Activated T-cell treated with anti-CD3 and anti-CD28 coated beads for 4 hours (primary cell): ENCODE measurements at places on chromosomes 4 and X.

- DNase-seq = no peak
Observed at GRCh38 chrX:13598877-13599276, 29.5 kb downstream of the EGFL6 start.

- no peak for DNase-seq
Observed at GRCh38 chr4:62914758-62915157, 1494.5 kb downstream of the TECRL start.

DNA sequence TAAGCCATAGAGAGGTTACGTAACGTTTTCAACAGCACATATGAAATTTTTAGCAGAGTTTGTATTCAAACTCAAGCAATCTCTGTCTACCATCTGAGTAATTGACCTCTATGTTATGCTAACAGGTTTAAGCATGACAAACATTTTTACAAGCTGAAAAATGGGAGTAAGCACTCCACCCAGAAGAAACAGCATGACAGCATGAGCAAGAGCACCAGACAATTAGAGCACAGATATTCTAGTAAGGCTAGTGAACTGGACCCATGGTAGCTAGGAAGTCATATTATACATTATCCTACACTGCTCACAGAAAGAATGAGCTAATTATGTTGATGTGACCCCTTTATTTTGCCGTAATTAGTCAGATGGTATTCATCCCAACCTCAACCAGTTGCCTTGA, 200.5 kb downstream of the PABPC4L start:
- DNase-seq = no peak

- DNase-seq = no peak
Observed at GRCh38 chr4:189084671-189085070, 856.0 kb upstream of the FRG1 start.

DNA sequence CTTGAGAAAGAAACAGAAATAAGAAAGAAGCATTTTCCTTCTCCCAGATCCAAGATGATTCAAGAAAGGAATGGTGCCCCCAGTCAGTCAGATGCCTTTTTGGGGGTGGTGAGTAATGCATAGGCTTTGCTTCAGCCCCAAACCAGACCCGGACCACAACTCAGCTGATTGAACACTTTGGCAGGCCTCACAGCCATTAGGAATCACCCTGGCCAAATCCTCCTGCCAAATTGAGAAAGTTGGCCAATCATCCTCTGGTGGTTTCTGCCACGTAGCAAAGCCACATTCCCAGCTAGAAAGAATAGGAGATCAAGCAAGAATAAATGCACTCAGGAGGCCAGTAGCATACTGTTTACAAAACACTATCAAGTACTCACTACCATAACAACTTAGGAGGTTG, 33.7 kb downstream of the FRMD7 start:
- DNase-seq = no peak

DNA sequence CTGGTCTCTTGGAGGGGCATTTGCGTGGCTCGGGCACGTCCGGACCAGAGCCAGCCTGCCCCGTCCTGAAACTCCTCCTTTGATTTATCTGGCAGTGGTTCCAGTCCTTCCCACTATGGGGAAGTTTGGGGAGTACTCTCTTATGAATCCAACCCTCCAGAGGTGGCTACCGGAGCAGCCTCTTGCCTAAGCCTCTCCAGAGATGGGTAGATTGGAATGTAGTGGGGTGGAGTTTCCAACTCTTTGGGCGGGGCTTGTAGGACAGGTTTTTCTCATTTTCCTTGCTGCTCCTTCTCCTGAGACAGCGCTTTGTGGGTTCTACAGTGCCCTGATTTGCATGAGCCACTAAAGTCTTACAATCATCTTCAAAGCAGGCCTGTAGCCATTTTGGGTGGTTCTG, 60.1 kb upstream of the XAGE1B start:
- DNase-seq = no peak

DNA sequence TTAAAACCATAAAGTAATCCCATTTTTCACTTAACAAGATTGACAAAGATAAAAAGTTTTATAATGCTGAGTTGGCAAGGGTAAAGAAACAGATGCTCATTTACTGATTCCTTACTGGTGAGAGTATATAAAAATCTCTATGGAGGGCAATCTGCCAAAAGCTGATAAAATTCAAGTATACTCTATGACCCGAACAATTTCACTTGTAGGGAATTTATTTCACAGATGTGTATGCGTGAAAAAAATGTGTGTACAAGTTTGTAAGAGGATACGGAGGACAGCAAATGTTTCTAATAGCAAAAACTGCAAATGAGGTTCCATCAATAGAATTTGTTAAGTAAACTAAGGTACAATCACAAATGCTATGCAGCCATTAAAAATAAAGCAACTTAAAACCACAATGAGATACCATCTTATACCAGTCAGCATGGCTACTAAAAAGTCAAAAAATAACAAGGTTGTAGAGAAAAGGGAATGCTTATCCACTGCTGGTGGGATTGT, 23.4 kb downstream of the DHX15 start:
- no peak for DNase-seq

GRCh38 chr4:125796138-125796537, 481.4 kb downstream of the FAT4 start:
- no peak for DNase-seq

DNA sequence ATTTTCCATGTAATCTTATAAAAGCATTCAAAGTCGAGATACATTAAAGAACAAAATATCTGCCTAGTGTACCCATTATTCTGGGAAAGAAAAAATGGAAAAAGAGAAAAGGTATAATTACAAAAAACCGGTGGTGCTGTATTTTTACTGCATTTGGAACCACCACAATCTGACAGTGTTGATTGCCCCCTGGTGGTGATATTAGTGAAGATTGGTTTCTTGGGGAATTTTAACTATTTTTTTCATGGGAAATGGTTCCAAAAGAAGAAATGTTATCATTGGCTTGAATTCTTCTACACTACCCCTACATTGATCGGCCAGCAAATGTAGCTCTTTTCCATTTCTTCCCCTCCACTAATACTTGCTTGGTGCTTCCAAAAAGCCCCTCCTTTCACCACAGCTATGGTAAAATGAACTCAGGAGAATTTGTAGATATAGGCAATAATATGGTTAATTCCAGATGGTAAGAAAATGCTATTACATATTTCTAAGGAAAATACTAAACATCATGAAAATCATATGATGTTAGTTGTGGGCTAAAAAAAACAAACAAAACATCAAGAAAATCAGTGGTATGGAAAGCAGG, 50.0 kb downstream of the COX18 start:
- DNase-seq = no peak

GRCh38 chrX:10525381-10526120, 94.8 kb downstream of the MID1 start:
- DNase-seq = no peak

- DNase-seq = no peak
Observed at GRCh38 chr4:153143527-153144348, 60.5 kb upstream of the TRIM2 start.

DNA sequence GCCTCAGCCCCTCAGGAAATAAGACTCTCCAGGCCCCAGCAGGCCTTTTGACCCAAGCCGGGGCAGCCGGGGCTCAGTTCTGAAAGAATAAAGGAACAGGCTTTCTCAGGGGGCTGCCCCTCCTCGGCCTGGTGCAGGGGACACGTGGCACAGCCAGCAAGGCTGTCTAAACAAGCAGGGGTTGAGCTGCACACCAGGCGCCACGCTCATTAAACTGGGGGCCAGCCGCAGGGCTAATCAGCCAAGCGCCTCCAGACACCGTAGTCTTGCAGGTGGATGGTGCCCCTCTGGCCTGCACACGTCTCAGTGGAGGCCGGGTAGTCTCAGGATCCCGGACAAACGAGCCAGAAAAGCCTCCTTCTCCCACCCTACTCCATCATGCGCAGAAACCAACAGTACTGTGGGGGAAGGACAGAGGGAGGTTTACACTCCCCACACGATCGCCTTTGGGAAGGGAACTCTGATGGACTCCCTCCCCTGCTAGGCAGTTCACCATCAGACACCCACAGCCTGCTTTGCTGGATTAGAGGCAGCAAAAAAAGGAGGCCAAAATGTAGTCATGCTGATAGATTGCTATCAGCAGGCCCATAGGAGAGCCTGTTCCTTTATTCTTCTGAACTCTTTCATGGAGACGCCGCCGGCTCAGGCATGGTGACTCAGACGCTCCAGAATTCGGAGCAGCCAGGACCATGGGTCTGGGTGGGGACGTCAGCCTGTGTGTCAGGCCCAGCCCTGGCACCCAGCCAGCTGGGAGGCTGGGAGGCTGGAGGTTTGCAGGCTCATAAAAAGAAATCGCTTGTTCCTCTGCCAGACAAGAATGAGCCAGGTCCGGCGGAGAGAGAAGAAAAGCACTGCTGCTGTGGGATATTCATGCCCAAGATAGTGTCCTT, 342.4 kb downstream of the BCOR start:
- DNase-seq = no peak

GRCh38 chrX:109707319-109707718, 25.7 kb downstream of the ACSL4 start:
- DNase-seq = no peak

DNA sequence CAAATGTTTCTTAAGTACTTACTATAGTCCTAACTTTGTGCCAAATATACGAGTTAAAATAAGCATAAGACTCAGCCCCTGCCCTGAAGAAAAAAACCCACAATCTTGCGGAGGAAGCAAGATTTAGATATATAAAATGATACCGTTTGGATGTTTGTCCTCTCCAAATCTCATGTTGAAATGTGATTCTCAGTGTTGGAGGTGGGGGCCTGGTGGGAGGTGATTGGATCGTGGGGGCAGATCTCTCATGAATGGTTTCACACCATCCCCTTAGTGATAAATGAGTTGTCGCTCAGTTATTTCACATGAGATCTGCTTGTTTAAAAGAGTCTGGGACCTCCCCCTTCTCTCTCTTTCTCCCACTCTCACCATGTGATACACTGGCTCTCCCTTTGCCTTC, 28.7 kb downstream of the EFHC2 start:
- no peak for DNase-seq

GRCh38 chr4:93065790-93066189, 762.0 kb downstream of the GRID2 start:
- DNase-seq = no peak

GRCh38 chr4:154009788-154010187, 220.9 kb upstream of the SFRP2 start:
- no peak for DNase-seq

DNA sequence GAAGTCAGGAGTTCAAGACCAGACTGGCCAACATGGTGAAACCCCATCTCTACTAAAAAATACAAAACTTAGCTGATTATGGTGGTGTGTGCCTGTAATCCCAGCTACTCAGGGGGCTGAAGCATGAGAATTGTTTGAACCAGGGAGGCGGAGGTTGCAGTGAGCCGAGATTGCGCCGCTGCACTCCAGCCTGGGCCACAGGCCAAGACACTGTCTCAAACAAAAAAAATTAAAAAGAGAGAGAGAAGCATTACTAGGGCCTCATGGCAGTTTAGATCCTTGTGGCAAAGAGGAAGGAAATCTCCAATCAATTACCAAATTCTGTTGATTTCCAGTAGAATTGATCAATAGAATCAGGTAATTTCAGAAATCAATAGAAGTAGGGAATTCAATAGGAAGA, 16.8 kb upstream of the SLC34A2 start:
- no peak for DNase-seq

- no peak for DNase-seq
Observed at GRCh38 chr4:139851639-139852038, 186.0 kb downstream of the MGST2 start.

DNA sequence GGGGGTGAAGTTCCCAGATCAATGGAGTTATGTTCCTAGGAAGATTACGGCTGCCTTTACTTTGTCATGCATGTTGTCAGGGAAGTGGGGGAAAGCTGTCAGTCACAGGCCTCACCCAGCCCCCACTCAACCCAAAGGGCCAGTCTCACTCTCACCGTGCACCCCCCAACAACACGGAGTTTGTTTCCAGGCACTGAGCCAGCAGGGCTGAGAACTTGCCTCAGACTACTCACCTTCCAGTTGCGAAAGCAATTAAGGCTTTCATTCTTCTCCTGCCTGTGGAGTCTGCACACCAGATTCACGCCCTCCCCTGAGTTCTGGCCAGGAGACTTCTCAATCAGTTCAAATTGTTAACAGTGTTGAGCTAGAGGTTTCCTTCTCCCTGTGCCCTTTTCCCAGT, 114.3 kb downstream of the SH3BGRL start:
- DNase-seq = no peak

DNA sequence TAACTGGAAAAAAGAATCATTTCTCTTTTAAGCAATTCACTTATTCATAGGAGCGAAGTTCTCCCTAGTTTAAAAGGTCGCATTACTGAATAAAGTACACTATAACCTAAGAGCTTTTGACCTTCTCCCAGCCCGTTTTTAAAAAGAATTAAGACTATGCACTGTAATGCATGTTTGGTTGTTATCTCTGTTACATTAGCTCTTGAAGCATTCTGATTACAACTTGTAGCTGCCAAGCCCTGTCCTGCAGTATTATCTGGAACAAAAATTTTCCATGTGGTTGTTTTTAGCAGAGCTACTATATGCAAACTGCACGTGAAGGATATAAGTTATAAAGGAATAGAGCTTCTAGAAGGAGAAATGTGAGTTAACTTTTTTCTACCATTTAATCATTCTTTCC, 8.1 kb downstream of the GAB1 start:
- DNase-seq = no peak

DNA sequence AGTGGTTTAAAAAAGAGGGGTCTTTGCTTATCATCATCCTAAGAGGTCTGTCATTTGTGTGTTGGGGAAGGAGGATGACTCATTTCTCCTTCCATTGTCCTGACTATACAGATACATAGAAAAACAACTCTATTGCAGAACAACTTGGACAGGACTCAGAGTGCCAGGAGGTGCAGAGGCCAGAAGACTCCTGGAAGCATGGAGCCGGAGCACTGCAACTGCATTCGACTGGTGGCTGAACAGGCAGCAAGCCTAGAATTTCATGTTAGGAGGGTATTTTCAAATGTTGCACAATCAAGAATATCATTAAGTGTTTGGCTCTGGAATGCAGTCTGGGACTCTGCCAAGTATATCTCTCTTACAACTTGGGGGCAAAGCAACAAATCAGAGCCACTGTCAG, 35.0 kb upstream of the MAML3 start:
- no peak for DNase-seq

- no peak for DNase-seq
Observed at GRCh38 chr4:98861100-98861884, 67.6 kb downstream of the EIF4E start.

GRCh38 chrX:51860679-51861078, 32.7 kb upstream of the MAGED1 start:
- DNase-seq = no peak

GRCh38 chr4:110898290-110898689, 275.4 kb upstream of the PITX2 start:
- DNase-seq = no peak

DNA sequence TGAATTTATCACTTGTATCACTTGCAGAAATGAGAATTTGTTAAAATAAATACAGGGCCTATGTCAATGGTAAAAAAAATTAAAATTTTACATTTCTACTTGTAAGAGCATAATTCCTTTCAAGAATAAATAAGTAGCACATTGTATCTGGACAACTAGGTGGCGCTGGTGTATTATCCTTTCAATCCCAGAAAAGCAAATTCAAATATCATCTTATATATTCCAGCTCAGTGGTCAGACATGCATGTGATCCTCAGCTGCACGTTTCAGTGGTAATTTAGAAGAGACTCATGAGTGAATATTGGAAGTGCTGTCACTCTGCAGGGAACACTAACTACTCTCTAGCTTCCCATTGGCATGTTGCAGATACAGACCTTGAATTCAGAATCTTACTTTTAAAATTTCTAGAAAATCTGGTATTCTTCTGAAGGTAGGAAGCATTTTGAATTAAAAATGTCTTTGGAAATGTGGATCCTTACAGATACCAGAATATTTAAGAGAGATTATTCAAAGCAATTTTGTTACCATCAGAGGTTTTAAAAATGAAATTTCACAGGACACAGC, 1414.7 kb upstream of the TENM3 start:
- DNase-seq = no peak
